ENCODE measurements at places on chromosomes 13 and 19.

GRCh38 chr13:114146629-114147028 is 14.2 kb upstream of the RASA3 start:
- DNase-seq: no peak

DNA sequence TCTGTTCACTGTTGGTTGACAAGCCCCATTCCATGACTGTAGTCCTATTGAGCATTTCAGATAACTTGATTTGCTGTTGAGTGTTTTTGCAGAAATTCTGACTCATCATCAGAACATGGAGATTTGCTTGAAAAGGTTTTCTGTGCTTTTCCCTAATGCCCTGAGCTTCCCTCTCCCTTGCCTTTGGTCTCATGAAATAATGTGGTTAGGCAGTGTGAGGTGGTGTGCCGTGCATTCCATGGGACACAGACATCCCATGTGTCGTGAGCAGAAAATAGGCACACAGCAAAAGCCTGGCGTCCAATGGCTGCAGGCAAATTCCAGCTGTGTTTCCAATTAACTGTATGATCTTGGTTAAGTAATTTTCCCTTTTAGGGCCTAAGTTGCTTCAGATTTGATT is 197.4 kb downstream of the DLEU7 start:
- DNase-seq: no peak

DNA sequence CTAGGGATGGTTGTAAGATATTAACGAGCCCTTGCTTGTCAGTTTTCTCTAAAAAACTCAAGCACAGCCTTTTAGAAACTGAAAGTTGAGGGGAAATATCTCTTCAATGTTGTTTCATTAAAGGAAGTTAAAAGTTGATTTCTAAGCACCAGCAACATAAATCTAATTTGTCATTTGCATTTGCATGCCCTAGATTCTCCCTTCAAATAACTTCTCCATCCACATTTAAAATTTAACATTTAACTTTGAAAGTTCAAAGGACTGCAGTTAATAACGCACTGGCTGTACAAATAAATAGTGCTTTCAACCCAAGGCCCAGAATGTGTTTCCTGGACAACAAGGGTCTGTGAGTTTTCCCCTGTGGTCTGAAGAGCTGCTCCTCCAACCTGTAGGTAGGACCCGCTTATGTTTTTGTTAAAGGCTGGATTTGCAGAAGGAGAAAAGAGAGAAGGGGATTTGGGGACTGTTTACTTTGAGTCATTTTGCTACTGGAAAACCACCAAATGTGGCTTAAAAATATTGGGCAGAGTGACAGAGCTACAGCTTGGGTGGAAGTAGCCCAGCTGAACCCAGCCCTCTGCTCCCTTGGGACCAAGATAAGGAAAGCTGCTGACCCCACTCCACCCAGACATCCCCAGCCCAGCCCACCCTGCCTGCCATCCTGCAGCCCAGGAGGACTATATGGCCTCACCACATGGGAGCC is 39.8 kb downstream of the TNFRSF19 start:
- DNase-seq: peak; percentile 52

GRCh38 chr19:38162094-38162493 is 61.9 kb downstream of the DPF1 start:
- no peak for DNase-seq

GRCh38 chr13:95546919-95547318 is 5.6 kb upstream of the CLDN10 start:
- DNase-seq: no peak

DNA sequence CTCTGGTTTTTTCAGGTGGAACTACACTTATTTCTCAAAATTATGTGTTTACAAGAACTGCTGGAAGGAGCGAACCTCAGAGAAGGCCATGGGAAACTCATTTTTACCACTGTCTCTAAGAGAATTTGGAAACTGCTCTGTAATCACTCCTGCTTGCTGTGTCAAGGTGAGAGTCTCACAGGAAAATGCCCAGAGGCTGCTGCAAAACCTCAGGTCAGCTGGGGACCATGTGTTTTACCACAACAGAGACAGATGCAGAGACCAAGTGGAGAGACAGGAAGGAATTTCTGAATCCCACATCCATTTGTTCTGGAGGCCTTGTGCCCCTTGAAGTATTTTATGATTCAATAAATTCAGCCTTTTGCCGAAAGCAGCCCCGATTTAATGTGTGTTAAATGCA is 743.8 kb upstream of the SLC10A2 start:
- no peak for DNase-seq

GRCh38 chr13:23620613-23621315 is 50.6 kb downstream of the TNFRSF19 start:
- no peak for DNase-seq

GRCh38 chr13:44125943-44126469 is 246.3 kb downstream of the LACC1 start:
- DNase-seq: no peak

GRCh38 chr19:13909430-13909829 is 3.4 kb downstream of the CC2D1A start:
- DNase-seq: no peak

DNA sequence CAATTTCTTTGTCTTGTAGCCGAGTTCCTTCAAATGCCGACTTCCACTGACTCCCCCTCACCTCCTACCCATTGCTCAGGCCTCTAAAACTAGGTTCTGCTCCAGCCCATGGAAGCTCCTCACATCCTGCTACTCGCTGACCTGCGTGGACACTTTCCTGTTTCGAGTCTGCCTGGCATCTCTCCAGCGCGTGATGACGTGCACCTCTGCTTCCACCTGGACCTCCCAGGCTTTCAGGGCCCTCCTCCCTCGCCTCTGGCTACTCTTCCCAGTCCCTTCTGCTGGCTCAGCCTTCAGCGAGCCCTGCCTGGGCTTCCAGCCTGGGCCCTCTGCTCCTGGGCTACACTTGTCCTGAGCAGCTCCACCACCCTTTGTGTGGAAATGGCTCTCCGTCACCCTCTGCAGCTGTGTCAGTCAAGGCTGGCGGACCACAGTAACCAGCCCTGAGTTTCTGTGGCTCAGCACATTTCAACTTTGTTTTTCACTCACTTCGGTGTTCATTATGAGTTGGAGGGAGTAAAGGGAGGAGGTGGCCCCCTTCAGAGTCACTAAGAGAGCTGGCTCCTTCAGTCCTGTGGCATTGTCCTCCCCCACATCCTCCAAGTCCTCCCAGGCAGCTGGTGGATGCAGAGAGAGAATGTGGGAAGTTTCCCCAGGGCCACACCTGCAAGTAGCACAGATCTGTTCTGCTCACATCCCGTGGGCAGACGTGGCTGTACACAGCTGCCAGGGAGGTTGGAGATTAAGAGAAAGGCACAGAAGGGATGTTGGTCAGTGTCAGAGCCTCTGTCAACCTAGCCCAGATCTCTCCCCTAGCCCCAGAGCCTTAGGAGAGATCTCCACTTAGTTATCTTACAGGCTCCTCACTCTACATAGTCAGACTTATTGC is 49.4 kb downstream of the SERP2 start:
- DNase-seq: peak; percentile 21

DNA sequence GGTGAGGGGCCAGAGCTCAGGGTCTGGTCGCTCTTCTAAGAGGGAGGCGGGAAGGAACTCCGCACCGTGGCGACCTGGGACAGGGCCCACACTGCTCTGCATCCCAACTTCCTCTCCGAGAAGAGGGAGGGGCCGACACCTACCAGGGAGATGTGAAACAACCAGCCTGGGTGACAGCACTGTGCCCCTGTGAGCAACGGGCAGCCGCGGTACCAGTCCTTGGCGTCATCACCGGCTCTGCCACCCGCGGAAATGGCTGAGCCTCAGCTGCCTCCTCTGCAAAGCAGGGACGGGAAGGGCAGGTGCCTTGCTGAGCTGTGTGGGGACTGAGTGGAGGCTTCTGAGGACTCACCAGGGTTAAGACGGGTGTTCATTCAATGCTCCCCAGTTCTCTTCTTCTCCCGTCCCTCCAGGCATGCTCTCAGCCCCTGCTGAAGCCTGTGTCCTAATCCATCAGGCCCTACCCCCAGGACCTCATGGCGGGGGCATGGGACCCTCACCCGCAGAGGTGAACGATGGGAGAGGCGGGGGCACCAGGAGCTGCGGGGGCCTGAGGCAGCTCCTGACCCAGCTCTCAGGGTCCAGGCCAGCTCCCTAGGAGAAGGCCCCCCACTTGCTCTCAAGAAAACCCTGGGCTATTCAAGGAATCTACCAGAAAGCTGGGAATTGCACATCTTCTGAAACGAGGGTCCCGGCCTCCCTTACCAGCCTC is 9.3 kb downstream of the ZNF787 start:
- DNase-seq: no peak

GRCh38 chr19:570251-570686 is 2.1 kb upstream of the BSG start:
- DNase-seq: peak; percentile 43

DNA sequence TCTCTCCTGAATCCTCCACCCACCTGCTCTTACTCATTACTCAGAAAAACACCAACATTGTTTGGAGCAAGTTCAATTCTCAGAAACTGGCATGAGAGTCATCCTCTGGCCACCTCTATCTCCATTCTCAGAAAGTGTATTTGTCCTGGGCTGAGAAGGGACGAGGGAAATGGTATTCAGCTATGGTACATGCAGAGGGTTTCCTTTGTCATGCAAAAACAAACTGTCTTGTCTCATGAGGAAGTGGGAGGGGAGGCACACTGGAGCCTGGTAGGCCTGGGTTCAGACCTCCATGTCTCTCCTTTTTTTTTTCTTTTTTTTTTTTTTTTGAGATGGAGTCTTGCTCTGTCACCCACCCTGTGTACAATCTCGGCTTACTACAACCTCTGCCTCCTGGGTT is 31.9 kb upstream of the LILRA2 start:
- DNase-seq: no peak

DNA sequence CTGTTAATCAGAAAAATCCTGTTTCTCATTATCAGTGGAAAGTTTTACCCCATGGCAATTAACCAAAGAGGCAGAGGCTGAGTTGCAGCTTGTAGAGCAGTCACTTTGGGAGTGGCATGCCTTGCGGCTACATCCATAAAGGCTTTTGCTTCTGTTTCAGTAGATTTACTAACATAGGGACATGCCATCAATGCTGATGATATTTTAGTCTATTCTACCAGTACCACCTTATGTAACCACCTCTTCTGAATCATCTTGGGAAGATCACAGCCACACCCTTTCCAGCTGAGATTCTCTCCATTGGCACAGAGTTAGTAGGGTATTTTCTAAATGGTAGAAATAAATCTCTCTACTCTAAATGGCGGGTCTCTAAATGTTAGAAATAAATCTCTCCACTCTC is 37.5 kb downstream of the POSTN start:
- DNase-seq: no peak

DNA sequence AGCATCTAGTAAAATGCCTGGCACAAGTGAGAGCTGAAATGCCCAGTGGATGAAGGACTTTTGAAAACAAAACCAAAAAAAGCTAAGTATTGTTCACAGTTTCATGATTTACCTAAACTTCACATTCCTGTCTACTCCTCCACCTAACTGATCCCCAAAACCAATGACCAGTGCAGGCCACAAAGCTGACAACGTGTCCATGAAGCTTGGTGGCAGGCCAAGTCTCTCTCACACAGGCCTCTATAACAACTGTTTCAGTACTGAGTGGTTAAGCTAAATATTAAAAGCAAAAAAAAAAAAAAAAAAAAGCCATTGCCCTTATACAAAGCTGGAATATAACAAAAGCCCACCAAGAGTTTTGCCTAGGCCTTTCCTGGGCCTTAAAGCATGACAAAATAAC is 36.4 kb downstream of the STK24 start:
- DNase-seq: no peak

DNA sequence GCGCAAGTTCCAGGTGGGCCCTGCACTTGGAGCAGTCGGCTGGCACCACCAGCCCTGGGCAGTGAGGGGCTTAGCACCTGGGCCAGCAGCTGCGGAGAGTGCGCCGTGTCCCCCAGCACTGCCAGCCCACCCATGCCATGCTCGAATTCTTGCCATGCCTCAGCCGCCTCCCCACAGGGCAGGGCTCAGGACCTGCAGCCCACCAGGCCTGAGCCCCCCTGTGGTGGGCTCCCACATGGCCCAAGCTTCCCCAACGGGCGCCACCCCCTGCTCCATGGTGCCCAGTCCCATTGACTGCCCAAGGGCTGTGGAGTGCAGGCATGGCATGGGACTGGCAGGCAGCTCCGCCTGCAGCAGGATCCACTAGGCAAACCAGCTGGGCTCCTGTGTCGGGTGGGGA is 9.4 kb upstream of the ZNF426 start:
- DNase-seq: no peak

DNA sequence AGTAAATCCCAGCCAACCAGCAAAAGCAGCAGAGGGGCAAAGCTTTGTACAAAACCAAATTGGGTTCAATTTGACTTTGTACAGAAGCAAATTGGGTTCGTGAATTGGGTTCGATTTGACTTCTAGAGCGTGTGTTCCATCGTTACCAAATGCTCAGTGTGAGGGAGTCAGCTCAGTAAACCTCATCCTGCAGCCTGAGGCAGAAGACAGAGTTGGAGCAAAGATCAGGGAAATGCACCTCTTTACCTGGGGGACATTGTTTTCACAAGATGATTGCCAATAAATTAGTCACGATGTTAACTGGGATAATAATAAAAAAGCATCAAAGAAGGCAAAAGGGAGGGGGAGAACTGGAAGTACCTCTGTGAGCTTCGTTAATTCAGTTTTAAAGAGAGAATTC is 1.5 kb downstream of the RAB20 start:
- DNase-seq: no peak

- DNase-seq: peak; percentile 19
These were observed 66.1 kb upstream of the FRY start for GRCh38 chr13:31965361-31966066.

DNA sequence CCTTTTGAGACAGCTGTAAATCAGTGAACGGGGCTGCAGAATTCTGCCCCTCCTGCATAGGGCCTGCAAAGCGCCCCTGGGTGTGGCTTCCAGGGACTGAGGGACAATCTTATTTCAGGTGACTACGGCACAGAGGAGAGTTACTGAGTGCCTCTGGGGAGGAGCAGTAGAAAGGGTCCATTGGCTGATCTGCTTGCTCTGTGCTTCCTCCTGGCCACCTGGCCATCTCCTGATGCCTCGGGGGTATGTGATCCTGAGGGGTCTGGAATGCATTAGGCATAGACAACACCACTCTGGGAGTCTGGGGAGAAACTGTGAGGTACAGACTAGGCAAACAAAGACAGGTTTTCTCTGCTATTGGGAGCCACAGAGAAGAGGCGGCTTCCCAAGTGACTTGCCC is 2.8 kb downstream of the KCTD15 start:
- peak; percentile 33 for DNase-seq

DNA sequence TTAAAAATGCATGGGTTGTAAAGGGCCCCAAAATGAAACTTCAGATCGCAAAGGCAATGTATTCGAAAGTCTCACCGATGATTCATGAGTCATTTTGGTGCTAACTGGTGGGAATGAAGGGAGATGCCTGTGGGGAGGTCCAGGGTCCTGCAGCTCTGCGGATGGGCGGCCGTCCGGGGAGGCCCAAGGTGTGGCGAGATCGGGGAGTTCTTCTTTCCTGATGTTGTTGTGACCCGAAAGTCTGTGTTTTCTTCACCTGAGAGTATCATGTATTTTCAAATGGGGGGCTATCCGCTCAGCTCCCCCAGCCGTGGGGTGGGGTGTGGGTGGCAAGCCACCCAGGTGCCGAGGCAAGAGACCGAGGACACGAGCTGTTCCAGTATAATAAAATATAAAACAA is 36.5 kb downstream of the TFDP1 start:
- no peak for DNase-seq

GRCh38 chr13:55497486-55497885 is 1643.2 kb upstream of the PRR20A start:
- no peak for DNase-seq
